IMR-90 (cell line): ENCODE measurements at places on chromosomes 4 and X.
A peak's percentile ranks its signal among the peaks of the same experiment; 100 is the strongest.

DNA sequence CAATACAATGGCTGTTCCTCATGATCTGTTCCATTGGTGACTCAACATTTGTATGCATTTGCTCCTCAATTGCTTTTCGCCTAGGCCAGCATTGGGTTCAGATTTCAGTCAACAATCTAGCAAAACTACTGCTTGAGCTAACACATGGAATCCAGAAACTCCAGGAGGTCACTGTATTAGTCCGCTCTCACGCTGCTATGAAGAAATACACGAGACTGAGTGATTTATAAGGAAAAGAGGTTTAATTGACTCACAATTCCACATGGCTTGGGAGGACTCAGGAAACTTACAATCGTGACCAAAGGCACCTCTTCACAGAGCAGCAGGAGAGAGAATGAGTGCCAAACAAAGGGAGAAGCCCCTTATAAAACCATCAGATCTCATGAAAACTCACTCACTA, 67.1 kb downstream of the RXFP1 start:
- DNase-seq = no peak

- DNase-seq = no peak
Measured at GRCh38 chr4:163284304-163284703, 48.1 kb downstream of the NPY1R start.

DNA sequence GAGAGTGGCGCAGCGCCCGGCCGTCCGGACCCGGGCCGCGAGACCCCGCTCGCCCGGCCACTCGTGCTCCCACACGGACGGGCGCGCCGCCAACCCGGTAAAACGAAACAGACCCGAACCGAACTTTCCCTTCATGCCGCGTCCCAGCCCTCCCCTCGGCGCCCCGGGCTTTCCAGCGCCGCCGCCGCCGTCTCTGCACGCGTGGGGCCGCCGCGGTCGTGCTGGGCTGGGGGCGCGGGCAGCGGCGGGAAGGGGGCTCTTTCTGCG, 222 bp downstream of the SMAD1 start:
- no peak for DNase-seq

DNA sequence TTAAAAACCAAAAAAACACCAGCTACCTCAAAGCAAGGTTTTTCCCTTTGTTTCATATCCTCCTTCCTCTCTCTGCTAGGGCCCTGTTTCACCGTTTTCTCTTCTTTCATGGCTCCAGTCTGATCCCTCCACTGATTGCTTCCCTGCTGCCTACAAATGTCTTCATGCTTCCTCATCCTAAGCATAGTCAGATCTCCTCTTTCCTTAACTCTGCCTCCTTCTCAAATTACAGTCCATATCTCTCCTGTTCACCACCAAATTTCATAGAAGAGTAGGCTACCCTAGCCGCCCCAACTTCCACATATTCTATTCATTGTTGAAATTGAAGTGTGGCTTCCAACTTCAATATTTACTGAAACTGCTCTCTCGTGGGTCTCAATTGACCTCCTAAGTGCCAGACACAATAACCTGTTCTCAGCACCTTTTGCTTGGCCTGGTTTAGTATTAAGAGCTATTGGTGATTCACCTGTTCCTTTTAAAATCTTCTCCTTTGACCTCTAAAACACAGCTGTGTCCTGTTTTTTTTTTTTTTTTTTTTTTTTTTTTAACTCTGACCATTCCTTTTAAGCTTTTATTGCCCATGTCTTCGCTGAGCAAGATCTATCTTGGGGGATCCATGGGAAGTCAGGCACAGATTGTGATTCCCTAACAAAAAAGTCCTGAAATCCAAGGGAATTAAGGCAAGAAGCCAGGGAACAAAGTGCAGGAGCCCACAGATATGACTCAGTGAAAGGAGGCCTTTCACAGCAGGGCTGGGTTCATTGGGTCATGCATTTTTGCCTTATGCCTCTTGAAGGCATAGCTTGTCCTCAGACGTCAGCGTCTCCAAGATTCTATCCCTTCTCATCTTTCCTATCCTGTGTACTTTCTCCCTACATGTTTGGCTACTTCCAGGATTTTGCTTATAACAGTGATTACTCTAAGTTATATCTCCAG, 85.4 kb downstream of the RPS3A start:
- DNase-seq = peak; percentile 89
